ENCODE measurements at places on chromosomes 2 and 18.

GRCh38 chr18:58934356-58934755 is 69.7 kb downstream of the ZNF532 start:
- no peak for DNase-seq

- no peak for DNase-seq
Measured at GRCh38 chr2:76516861-76517573, 806.3 kb upstream of the GCFC2 start.

- DNase-seq: no peak
Measured at GRCh38 chr2:44086629-44087028, 82.0 kb upstream of the PPM1B start.

GRCh38 chr2:237782181-237782580 is 16.4 kb upstream of the RBM44 start:
- no peak for DNase-seq

- DNase-seq: no peak
Measured at GRCh38 chr18:58695772-58696171, 24.5 kb downstream of the MALT1 start.

GRCh38 chr2:21103274-21103891 is 20.4 kb upstream of the TDRD15 start:
- DNase-seq: no peak

DNA sequence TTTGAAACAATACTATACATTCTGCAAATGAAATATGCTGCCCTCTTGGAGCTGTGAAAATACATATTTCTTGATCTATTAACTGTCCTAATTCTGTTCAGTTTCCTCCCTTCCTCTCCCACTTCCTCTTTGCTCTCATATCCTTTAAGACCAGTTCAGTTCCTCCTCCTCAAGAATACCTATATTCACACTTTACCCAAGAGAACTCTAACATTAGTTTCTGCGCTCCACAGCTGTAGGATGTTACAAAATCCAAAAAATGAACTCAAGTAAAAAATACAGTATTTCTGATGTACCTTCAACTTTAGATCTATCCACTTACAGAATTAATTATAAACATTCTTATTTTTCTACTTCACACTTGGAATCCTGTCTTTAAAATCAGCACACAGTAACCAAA is 5.4 kb downstream of the ITSN2 start:
- DNase-seq: no peak

DNA sequence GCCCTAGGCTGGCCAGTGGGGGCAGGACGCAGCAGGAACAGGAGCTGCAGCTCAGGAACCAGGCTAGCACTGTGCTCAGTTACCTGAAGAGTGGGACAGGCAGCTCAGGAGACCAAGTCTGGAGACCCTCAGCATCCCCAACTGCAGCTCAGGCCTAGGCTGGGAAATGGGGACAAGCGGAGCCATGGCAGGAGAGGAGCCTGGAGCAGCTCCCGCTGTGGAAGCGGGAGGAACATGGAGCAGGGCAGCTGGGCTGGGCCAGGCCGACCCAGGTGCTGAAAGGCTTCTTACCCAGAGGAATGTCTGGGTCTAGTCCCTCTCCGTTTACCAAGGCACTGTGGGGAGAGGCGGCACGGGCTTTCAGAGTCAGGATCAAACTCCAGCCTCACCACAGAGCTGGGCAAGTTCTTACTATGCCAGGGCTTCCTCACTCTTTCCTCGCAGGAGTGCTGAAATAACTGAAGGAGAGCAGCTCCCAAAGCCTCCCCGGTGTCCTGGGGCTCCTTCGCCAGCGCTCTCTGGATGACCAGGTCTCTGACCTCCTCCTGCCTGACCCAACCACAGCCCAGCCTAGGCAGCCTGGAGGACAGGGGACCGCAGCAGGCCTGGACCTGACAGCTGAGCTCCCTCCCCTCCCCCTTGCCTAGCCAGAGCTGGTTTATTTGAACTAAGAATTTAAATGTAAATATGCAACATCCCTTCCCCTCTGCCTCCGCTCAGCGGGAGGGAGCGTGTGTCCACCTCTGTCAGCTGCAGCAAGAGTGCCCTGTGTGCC is 247.8 kb upstream of the SIX2 start:
- DNase-seq: no peak

GRCh38 chr2:55112229-55113031 is 62.2 kb upstream of the RTN4 start:
- peak; percentile 65 for DNase-seq

DNA sequence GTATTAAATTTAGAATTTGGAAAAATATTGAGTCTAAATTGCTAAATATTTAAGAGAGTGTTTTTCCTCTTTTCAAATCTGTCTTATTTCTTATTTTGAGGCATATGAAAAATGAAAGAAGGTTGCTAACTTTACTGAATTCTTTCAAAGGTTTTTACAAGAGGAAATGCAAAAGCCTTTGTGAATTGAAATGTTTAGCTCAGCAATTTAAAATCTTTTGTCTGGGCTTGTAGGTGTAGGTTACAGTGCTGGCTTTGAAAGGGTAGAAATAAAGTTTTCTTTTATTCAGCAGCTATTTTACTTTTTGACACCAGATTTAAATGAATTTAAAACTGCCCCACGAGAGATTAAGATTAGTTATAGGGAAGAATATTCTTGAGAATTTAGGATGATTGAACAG is 192.0 kb downstream of the CDH7 start:
- DNase-seq: no peak

- DNase-seq: no peak
Measured at GRCh38 chr18:50629148-50629631, 69.3 kb downstream of the MAPK4 start.

DNA sequence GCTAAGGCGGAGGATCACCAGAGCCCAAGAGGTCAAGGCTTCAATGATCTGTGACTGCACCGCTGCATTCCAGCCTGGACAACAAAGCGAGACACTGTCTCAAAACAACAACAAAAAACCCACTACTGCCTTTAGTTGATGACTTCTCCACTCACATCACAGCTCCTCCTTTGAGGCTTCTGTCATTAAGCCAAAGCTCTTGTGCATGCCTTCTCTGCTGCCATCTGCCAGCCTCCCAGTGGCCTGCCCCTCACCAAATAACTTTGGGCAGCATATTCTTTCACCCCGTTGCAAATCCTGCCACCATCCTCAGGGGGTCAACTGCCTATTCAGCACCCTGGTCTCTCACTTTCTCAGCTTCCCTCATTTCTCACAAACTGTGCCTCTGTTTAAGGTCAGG is 27.5 kb downstream of the OSBPL1A start:
- no peak for DNase-seq

DNA sequence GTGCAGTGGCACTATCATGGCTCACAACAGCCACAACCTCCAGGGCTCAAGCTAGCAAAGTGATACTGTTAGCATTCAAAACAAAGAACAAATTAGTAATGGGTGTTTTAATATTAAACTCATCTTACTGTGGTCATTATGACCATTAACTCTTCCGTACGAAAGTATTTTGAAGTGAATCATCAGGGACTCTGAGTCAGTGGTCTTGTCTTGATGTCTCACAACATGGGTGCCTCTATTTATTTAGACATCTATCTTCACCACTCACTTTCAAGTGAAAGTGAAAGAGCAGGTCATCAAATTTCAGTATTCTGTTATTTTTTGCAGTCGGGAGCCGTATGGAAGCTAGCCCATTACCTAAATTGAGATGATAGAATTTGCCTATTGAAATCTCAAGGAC is 1118.2 kb downstream of the DPP10 start:
- DNase-seq: peak; percentile 3

- DNase-seq: no peak
Measured at GRCh38 chr18:52588931-52589330, 248.9 kb downstream of the DCC start.

GRCh38 chr2:239399433-239399920 is 1.3 kb downstream of the HDAC4 start:
- peak; percentile 28 for DNase-seq

GRCh38 chr2:236521556-236521955 is 48.1 kb upstream of the ACKR3 start:
- no peak for DNase-seq

DNA sequence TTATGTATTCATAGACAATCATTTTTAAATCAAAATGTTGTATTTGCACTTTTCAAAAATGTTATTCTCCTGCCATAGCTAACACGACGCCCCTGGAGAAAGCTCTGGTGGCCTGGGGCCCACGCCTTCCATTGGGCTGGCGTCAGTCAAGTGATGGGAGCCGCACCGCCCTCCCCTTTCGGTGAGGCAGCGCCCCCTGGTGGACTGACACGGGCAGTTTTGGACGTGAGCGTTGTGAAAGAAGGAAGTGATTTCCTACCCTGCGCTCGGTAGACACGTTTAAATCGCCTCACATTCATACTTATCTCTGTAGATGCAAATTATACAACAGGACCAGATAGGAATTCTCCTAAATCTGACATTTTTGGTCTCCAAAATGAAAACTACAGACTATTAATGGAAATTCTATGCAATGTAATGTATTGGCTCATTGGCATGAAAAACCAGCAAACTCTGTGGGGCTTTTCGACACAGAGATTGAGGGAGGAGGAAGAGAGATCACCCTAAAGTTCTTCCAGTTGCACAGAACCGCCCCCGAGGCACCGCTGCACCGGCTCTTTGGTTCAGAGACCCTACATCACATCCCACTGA is 326.2 kb upstream of the SOX11 start:
- peak; percentile 3 for DNase-seq

- no peak for DNase-seq
Measured at GRCh38 chr18:11165952-11166351, 16.6 kb upstream of the PIEZO2 start.

DNA sequence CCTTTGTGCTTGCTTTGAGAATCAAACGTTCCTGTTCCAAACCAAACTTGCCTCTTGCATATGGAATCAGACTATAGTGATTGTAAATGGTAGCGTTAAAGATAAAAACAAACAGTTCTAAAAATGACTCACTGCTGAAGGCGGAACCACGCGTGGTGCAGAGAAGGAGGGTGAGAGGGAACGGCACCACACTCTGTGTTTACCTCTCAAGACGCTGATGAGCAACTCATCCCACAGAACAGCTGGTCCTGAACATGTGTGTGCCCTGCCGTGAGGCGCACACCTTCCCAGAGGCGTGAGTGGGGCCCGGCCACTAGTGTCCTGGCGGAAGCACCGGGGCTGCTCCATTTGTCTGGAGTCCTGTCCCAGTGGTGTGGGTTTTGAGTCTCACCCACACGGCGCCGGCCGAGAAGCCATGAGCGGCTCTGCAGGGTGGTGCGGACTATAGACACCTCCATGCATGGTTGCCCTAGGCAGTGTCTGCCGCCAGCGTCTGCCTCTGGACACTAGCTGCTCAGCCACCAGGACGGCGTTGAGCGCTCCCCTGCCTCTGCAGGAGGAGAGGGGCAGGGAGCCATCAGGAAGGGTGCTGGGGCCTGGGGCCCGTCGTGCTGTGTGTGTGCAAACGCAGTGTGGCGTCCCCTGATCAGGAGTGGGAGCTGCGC is 52.1 kb downstream of the NFATC1 start:
- DNase-seq: no peak

DNA sequence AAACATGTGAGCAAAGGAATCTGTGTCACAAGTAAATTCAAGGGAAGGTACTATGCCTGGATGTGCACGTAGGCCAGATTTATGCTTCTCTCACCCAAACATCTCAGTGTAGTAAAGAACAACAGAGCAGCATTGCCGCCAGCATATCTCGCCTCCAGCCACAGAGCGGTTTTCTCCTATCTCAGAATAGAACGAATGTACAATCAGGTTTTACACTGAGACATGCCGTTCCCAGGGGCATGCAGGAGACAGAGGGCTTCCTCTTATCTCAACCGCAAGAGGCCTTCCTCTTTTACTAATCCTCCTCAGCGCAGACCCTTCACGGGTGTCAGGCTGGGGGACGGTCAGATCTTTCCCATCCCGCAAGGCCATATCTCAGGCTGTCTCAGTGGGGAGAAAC is 175.3 kb downstream of the RPIA start:
- peak; percentile 18 for DNase-seq

DNA sequence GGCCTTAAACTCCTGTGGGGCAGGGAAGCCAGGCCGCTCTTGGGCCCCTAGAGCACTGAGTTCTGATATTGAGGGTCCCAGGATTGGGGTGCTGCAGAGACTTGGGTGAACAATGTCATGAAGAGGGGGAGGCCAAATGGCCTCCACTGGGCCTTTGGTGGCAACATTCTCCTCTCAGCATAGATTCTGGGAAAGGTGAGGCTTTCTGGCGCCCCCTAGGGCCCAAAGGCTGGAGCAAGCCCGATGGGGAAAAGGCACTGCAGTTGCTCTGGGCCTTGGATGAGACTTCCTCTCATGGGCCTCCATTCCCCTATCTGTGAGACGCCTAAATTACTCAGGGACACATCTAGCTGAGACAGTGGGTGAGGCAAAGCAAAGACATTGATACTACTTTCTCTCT is 84.8 kb downstream of the ACAA2 start:
- DNase-seq: peak; percentile 33

DNA sequence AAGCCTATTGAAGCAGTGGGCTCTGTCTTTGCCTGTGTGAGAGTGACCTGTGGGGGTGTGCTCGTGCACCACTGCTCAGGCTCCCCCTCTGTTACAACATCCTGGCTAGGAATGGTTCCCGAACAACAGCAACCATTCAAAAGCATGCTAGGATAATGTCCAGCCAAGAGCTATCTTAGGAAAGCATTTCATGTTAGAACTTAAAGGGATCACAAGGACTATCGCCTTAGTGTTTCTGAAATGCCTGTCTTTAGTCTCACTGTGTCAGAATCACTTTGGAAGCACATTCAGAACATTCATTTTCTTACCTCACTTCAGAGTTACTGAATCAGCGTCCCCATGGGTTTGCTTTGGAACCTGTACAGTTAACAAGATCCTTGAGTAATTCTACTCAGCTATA is 134.9 kb upstream of the DSEL start:
- DNase-seq: no peak

- DNase-seq: no peak
Measured at GRCh38 chr2:182179176-182179575, 193.5 kb downstream of the PPP1R1C start.

GRCh38 chr18:23703987-23704384 is 14.7 kb downstream of the LAMA3 start:
- no peak for DNase-seq

DNA sequence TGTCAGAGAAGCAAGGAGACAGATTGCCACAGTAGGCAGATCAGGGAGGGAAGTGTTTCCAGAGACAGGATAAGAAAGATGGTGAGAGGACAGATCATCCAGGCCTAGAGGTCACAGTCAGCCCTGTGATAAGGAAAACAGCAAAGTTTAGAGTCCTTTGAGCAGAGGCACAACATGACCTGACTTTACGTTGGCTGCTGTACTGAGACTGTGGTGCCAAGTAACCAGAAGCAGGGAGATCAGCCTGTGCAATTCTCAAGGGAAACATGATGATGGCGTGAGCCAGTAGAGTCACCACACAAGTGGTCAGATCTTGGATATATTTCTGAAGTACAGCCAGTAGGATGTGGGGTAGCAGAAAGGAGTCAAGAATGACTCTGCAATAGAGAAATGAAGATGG is 43.7 kb downstream of the SMC6 start:
- DNase-seq: no peak

DNA sequence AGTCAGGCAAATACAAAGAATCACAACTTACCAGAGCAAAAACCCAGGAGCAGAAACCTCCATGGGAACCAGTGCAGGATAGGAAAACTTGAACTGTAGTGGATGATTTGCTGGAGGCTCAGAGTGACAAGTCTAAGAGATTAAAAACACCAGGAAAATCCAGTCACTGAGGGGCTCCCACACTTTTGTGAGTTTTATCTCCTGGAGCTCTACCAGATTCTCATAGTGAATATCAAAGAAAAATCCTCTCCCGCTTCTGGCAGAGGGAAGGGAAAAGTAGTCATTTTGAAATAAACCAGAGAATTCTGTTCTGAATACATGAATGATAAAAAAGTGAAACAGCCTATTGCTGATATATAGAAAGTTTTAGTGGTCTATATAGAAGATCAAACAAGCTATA is 23.1 kb downstream of the NABP1 start:
- no peak for DNase-seq

- no peak for DNase-seq
Measured at GRCh38 chr2:190579915-190580846, 45.7 kb upstream of the NEMP2 start.
